ENCODE measurements at places on chromosomes 7 and 10.

DNA sequence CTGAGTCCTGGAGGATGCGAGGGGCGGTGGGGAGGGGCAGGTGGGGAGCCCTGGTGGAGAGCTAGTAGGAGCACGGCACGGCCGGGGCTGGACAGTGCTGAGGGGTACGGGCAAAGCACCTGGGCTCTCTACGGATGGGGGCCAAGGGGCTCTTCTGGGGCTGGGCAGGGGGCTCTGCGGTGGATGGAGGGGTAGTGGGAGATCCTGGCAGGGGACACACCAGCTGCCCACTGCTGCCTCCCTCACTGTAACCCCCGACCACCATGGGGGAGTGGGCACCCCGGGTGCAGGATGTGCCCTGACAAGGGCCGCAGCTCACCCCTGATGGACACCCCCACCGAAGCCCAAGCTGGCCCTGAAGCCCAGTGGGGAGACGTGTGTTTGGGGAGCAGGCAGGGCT, 203.3 kb downstream of the ELFN1 start:
- DNase-seq, result no peak

- DNase-seq, result no peak
These were observed 132.8 kb downstream of the PTPN20 start for GRCh38 chr10:47043928-47044538.

DNA sequence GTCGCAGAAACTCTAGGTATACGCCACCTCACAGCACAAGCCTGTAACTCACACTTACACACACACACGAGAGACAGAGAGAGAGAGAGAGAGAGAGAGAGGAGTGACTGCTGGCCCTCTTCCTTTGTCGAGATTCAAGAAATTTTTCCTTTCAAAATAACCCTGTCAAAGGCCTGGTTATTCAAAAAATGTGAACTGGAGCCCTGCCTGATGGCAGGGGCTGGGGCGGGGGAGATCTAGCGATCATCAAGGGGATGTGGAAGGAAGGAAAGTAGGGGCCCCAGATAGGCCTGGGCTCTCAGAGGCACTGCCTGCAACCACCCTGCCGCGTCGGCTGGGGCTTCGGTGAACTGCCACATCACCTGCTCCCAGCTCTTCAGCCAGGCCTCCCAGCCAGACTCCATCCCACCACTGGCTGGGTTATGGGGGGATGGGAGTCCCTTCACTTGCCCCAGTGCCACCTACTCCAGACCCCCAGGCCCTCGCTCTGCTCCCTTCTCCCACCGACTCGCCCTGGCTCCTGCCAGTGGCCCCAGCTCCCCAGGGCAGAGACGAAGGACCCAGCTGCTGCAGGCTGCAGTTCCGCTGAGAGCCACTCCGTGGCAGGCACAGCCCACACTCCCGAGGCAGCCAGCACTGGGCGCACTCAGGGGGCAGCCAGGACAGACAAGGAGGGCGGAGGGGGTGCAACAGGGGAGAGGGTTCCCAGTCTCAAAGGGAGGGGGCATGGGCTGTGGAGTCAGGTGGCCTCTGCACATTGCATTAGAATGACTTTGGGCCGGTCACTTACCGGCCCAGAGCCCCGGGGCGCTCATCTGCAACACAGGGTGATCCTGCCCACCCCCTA, 15.3 kb downstream of the KCNH2 start:
- DNase-seq, result peak; percentile 38

DNA sequence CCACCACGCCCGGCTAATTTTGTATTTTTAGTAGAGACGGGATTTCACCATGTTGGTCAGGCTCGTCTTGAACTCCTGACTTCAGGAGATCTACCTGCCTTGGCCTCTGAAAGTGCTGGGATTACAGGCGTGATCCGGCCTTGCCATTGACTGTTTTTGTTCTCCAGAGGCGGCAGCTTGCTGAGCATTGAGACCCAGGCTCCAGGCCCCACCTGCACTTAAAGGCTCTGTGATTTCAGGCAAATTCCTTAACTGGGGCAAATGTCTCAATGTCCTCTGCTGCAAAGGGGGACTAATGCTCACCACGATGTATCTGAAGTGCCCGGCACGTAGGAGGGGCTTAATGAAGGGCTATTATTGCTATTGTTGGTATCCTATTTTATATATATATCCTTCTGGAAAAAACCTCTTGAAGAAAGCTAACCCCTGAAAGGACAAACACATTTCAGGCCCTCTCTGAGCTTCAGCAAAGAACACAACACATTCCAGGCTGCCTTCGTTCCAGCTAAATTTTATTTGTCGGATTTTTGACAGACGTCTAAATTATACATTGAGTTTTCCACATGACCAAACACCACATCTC, 29.0 kb downstream of the TRIM8 start:
- no peak for DNase-seq

DNA sequence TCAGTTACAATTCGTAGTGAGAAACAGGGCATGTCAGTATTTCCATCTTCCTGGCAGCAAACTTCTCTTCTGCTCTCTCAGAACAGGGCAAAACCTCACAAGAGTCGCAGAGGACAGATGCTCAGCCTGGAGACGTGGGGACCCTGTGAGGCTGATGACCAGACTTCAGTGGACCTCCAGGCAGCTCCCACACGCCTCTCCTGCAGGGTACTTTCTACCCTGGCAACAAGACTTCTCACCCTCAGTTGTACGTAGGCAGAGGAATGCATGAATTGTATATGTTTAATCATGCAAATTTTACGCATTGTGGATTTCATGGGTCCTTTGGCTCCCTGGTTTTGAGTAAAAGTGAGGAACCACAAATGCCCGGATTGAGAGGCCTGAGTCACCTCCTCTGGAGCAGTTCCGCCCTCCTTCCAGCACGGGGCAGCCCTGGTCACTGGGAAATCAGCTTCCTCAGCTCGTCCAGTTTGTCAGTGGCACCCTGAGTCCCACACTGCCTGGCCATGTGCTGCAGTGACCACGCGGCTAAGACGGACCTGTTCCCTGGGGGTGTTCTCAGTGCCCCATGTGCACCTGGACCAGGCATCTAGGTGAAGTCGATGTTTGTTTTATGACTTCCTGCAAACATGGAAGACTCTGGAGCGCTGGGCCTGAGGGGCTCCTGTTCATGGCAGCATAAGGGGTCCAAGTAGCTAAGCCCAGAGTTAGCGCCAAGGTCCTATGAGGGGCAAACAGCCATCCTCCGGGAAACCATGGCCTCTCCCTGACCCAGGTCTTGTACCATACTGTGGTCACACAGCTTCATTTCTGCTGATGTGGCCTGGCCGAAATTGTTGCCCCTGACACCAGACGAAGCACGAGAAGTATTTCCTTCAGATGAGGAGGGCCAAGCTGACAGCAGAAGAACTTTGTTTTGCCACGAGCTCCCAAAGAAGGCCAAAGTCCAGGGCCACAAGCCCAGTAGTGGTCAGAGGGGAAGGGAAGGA, 165.1 kb downstream of the TNS3 start:
- DNase-seq, result no peak

- no peak for DNase-seq
These were observed 21.4 kb upstream of the OPN4 start for GRCh38 chr10:86632951-86633350.

- DNase-seq, result no peak
These were observed 50.3 kb downstream of the ADCYAP1R1 start for GRCh38 chr7:31102151-31102972.

DNA sequence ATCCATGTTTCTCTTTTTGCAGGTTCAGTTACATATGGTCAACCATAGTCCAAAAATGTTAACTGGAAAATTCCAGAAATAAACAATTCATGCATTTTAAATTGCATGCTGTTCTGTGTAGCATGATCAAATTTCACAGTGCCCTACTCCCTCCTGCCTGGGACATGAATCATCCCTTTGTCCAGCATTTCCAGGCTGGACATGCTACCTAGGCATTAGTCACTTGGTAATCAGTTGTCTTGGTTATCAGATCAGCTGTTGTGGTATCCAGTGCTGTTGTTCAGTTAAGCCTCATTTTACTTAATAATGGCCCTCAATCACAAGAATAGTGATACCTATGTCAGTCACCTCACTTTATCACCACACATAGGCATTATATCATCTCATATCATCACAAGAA, 7.3 kb upstream of the PNLIP start:
- no peak for DNase-seq

- no peak for DNase-seq
These were observed 134.5 kb downstream of the WNT2 start for GRCh38 chr7:117188376-117188775.

- no peak for DNase-seq
These were observed 74.0 kb downstream of the WNT2 start for GRCh38 chr7:117248829-117249228.

DNA sequence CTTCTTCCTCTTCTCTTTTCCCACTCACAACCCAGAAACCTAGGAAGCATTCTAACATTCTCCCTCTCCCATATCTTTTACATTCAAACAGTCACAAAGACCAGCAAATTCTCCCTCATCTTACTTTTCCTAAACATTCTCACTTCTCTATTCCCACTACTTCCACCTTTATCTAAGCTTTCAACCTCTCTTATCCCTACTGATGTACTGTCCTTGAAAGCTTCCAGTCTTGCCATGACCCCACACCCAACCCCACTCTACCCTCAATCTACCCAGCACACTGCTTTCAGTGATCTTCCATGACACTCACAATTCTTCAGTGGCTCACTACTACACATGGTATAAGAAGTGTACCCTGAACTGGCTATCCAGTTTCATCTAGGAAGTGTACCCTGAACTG, 5.3 kb downstream of the IMMP2L start:
- DNase-seq, result no peak

GRCh38 chr10:123517901-123518300, 148.3 kb upstream of the GPR26 start:
- DNase-seq, result no peak

DNA sequence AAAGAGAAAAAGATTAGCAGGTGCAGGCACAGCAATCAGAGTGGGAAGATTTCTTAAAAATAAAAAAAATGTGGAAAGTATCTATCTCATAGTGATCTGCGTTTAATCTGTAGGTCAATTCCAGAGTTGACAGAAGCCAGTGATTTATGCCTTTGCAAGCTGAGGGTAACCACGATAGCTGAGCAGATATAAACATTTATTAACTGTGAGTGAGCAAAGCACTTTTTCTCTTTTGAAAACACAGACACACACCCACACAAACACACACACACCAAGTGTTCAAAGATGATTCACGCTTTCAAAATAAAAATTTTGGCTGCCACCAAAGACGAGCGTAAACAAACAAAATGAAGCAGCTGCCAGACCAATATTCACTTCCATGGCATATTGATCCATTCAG, 243.2 kb upstream of the SLC26A5 start:
- no peak for DNase-seq

DNA sequence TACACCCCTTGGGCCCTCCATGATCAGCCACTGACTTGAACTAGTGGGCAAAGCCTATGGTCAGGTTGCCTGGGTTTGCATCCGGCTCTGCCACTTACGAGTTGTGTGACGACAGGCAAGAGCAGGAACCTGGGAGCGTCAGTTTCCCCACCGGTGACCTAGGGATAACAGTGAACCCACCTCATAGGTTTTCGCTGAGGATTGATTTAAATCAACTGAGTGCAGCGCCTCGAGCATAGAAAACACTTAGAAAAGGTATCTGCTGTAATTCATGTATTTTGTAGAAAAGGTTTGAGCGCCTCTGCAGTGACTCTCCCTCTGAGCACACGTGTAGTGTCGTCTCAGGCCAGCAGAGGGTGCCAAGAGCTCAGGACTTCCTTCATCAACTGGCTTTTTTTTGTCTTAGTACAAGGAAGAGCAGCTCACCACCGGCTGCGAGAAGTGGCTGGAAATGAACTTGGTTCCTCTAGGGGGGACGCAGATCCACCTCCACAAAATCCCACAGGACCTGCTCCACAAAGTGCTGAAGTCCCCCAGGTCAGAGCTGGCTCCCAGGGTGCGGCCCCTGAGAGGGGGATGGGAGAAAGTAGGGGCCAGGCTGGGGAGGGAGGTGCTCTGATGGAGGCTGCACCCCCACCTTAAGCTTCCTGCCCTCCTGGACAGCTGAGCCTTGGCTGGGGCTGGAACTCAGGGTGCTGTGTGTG, 27.7 kb downstream of the BTBD16 start:
- DNase-seq, result peak; percentile 51

DNA sequence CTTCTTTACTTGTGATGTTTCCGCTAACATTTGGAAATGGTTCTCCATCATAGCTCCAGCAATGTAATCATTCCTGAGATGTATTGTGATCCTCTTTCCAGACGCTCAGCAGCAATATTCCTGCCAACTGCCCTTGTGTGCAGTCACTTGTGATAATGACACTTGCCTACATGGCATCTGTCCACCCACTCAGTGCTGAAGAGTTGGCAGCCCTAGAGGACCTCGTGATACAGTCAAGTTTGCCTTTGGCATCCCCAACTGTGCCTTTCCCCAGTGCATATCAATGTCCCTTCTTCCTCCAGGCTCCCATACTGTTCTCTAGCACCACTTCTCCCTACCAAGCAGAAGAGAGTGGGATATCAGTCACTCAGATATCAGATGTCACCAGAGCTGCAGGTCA, 64.9 kb downstream of the MYOF start:
- no peak for DNase-seq

- no peak for DNase-seq
These were observed 79.1 kb downstream of the LARP4B start for GRCh38 chr10:852386-852785.

- no peak for DNase-seq
These were observed 162.2 kb downstream of the LRRTM3 start for GRCh38 chr10:67088036-67088435.

DNA sequence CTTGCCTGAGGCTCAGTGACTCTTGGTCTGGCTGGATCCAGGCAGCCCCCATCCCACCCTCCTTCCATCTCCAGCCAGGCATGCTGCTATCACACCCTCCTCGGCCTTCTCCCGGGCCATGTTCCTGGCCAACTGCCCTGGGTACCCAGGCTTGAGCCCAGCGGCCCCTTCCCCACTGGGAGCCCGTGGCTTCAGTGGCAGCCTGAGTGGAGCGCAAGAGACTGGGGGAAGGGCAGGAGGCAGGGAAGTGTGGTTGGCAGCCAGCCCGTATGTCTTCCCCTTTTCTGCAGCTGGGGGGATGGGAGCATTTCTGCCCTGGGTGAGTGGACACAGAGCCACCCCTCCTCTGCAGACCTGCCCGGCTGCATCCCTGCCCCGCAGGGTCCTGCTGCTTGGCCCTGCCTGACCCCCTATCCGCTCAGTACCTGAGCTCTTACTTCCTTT, 148.5 kb downstream of the ARHGAP22 start:
- DNase-seq, result no peak

DNA sequence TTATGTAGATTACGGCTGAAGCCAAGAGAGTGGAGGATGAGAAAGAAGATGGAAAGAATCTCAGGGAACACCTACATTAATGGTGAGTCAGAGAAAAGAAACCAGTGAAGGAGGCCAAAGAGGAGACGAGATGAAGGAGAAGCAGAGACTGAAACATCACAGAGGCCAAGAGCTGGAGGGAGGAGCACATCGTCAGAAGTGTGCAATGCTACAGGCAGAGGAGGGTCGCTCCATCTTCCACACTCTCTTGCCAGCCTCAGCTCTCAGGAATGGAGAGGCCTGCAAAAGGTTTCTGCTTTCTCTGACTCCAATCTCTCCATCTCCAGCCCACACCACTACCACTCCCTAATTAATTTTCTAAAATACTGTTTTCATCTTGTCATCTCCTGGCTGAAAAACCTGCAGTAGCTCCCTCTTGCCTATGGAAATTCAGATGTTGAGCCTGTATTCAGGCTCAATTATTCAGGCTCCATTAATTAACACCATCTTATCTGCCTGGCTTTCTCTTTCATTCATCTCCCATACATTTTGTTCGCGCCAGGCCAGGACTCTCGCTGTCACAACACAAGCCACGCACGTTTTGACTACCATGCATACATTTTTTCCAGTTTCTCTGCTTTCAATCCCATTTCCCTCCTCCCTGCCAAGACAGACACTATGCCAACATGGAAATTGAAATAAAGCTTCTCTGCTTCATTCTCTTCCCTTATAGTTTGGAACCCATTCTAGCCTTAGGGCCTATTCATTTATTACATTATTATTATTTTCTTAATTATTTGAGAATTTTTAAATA, 165.8 kb downstream of the INHBA start:
- no peak for DNase-seq
